ENCODE measurements at places on chromosomes 12 and 14.

DNA sequence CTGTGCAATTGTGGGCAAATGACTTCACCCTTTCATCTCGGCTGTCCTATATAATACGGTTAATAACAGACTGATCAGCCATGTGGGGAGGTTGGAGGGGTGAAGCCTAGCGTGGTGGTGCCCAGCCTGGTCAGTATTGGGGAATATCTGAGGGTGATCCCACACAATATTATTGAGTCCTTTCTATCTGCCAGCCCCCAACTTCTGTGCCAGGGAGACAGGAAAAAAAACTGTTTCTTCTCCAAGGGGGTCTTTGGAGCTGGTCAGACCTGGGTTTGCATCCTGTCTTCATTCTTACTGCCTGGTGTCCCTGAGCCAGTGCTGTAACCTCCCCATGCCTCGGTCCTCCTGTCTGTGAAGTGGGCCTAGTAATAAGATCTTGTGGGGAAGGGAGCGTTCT, 6.5 kb downstream of the CYP46A1 start:
- no peak for DNase-seq

GRCh38 chr12:109757671-109758265, 44.1 kb downstream of the FAM222A start:
- no peak for DNase-seq

- DNase-seq: no peak
Observed at GRCh38 chr12:15873556-15873955, 8.6 kb upstream of the STRAP start.

GRCh38 chr12:113260636-113261300, 39.5 kb downstream of the TPCN1 start:
- no peak for DNase-seq

DNA sequence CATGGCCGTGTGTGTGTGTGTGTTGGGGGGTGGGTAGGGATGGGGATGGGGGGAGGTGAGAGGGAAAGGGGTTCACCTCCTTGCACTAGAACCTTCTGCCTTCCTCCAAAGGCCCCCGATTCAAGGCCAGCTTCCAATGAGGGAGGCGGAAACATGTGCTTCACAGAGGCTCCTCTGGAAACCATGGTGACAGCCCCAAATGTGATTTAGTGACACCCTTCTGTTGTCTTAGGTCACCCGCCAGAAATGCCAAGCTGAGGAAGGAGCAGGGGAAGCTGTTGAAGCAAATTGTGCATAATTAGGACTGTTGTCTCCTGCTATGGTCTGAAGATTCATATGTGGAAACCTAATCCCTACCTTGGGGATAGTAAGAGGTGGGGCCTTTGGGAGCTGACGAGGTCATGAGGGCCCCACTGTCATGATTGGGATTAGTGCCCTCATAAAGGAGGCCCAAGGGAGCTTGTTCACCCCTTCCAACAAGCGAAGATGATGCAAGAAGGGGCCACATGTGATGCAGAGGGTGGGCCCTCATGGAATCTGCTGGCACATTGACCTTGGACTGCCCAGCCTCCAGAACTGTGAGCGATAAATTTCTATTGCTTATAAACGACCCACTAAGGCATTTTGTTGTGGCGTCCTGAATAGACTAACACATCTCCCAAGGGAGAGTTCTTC, 95.2 kb downstream of the AACS start:
- DNase-seq: no peak

DNA sequence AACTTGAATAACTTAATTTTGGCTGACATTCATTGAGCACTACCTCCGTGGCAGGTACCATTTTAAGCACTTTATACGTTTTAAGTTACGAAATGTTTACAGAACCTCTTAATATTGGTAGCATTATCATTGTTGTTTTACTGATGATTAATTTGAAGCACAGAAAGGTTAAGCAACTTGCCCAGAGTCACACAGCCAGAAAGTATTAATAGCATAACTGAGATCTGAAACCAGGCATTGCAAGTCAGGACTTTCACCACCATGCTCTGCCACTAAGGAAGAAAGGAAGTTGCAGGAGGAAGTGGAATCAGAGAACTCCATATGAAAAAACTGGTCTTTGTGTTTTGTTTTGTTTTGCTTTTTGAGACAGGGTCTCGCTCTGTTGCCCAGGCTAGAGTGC, 28.2 kb upstream of the BCAT1 start:
- peak; percentile 88 for DNase-seq

GRCh38 chr12:76117067-76117691, 32.7 kb upstream of the NAP1L1 start:
- DNase-seq: no peak

DNA sequence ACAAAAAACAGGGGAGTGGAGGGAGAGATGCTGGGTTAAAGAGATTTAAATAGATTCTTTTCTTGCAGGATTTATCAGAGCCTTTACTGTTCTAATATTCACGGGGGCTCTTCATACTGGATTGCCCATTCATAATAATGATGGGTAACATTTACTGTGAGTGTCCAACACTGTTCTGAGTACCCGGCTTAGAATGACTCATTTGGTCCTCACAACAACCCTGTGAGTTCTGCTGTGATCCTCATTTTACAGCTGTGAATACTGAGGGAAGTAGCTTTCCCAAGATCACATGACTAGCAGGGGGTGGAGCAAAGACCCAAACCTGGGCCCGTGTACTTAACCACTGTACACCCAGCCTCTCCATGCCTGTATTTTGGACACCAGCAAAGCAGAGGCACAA, 113.4 kb downstream of the NT5DC3 start:
- no peak for DNase-seq

GRCh38 chr12:89525305-89525823, 483 bp downstream of the POC1B start:
- peak; percentile 23 for DNase-seq

DNA sequence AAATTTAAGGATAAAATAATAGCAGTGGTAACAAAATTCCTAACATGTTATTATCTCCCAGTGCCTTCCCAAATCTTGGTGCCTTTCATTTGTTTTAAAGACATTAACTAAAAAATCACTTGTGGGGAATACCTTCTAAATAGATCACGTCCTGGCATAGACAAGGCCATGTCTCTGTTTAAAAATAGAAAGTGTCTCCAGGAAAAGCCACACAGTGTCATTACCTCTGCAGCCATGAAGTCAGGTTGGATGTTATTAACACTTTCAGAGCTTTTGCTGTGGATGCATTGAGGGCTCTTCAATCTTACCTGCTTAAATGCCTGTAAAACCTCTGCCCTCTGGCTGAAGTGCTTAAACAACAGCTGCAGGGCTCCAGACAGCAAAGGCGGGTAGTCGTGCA, 211.1 kb downstream of the ITPR2 start:
- DNase-seq: no peak

DNA sequence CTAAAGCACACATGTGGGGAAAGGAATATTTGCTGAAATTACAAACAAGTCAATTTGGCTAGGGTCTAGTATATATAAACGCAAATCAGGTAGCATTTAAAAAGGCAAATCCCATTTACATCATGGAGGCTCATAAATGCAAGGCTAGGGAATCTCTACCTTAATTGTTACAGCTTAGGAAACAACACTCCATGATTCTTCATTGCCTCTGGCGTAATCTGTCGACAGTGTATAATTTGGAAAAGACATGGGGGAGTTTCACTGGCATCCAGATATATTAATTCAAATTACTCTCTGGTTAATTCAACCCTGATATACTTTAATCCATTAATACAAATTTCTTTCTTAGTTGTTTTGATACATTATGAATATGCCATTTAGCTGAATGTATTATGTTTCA, 1630.2 kb upstream of the FLRT2 start:
- DNase-seq: no peak

GRCh38 chr12:6767353-6768319, 1.5 kb downstream of the PTMS start:
- no peak for DNase-seq

DNA sequence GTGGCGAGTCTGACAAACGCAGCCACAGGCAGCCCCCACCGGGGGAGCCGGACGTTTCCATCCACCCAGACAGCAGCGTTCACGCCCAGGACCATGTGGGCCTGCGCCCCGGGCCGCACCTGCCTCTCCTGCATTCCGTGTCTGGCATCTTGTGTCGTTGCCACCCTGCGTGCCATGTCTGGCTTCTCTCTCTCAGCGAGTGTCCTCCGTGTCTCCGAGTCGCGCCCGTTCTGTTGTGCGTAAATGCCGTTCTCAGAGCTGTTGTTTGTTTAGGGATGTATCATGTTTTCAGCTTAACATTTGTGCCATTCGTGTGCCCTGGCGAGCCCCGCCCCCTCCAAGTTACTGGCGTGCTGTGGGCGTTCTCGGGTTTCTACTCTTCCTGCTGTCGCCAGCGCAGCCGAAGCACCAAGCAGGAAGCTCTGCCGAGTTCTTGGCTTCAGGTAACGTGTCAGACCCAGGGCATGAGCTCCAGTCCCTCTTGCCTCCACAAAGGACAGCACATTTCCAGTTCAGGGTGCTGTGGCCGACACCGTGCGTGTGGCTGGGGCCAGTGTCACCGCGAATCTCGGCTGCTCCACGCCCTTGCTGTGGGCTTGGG, 34.6 kb downstream of the NOC4L start:
- no peak for DNase-seq

DNA sequence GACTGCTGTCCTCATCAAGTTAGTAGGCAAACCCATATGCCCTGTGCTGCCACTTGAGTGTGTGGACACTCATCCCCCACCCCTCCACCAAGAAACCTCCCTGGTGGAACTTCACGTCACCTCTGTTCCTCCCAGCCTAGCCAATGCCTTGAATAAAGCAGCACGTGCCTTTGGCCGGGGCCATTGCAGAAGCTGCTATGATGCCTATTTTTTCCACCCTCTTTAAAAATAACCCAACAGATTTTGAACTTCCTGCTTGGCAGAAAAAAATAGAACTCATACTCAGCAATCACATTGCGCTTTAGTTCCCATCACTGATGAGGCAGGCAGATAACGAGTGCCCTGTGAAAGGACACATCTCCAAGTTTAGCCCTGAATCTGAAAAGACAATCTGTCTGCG, 23.1 kb upstream of the PWP1 start:
- DNase-seq: peak; percentile 48

DNA sequence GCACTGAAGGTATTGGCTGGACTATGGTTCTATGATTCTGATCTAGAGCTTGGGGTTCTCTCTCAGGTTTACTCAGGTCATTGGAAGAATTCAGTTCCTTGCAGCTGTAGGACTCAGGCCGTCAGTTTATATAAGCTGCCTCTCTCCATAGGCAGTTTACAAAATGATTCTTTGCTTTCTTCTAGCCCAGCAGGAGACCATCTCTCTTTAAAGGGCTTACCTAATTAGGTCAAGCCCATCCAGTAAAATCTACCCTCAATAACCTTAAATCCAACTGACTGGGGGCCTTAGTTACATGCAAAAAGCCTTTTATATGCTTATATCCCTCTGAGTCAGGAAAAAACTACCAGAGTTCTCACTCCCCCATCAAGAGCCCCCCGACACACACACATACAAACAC, 80.5 kb upstream of the GARIN6 start:
- no peak for DNase-seq

- DNase-seq: no peak
Observed at GRCh38 chr12:5102261-5102789, 58.6 kb downstream of the KCNA5 start.

DNA sequence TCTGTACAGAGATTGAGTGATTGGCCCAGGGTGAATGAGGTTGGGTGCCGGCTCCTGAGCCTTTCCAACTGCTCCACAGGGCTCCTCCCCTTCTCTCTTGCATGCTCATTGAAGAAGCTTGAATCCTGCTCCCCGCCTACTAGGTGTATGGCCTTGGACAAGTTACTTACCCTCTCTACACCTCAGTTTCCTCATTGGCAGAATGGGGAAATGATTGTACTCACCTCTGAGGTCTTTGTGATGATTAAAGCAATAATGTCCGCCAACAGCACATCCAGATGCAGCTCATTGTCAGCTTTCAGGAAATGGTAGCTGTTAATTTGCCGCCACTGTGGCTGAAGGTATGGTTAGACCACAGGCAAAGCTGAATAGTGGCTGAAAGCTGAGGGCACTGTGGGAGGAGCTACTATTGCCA, 174.1 kb downstream of the CRADD start:
- no peak for DNase-seq

GRCh38 chr14:97724265-97724731, 927.1 kb downstream of the VRK1 start:
- no peak for DNase-seq

- DNase-seq: no peak
Observed at GRCh38 chr12:91529829-91530228, 347.2 kb upstream of the DCN start.

DNA sequence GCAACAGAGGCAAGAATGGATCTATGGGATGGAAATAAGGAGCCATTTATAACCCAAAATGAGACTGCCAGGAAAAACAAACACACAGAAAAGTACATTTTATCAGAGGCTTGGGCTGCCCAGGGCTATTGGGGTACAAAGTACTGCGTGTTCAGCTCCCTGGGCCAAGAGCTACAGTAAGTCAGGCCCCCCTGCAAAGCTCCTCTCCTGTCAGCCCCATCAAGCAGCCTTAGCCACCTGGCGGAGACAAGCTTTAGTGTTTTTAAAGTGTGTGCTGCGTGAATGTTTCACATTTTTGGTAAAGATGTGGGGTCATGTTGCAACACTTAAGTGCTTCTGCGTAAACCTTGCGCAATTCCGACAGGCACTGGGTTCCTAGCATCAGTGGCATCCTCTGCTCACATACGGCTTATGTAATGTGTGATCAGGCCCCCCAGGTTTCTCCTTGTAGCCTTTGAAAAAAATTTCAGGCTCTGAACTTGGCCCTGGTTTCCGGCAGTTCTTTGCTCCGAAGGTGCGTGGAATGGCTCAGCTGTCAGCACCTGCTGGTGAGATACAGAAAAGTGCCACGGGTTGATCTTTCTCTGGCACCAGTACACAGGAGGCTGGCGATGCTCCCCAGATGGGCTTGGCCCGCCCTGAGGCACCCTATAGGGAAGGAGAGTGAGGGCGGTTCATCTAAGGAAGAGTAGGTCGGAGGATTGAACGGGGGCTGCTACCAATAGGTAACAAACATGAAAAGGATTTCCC, 198.7 kb upstream of the EEA1 start:
- peak; percentile 69 for DNase-seq

DNA sequence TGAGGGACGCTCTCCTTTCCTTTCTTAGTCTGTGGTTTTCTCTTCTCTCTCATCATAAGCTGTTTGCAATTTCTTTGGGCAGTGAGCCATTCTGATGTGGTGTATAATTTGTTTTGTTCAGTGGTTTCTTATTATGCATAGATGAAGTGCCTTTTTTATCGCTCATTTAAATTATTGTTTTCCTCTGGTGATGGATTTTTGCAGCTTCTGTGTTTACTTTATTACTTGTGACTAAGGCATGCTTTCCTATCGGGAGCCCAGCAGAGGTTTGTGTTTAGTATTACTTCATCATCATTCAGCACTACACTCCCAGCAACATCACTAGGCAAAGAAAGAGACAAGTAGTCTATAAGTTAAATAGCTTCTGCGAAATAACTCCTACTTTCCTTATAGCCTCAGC, 586.6 kb upstream of the NOVA1 start:
- DNase-seq: no peak

GRCh38 chr12:105567061-105567460, 236.6 kb downstream of the C12orf75 start:
- no peak for DNase-seq

Data from inflammatory macrophage treated with lipopolysaccharide for 4 hours (primary cell).